NCI-H1436 (cell line): ENCODE measurements at places on chromosomes 5 and 9.

GRCh38 chr5:95907740-95908706 lies 53.6 kb downstream of the ELL2 start:
- no peak for DNase-seq

- DNase-seq: no peak
These were observed 1005.5 kb upstream of the PTPRD start for GRCh38 chr9:11618241-11618805.

DNA sequence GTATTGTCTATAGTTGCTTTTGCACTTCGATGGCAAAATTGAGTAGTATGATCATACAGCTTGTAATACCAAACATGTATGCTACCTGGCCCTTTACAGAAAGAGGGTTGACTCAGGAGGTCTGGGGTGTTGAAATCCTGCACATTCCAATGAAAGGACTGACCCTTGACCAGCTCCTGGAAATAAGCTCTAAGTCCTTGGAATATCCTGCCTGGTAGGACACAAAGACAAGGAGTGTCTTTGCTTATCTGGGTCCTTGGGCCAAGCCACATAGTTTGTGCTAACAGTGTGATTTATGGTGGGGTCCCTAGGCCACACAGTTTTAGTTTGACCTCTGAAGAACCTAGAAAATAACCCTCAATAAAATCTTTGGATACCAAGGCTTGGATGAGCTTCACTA lies 89.3 kb upstream of the FTMT start:
- no peak for DNase-seq

GRCh38 chr5:119397518-119398380 lies 41.9 kb downstream of the TNFAIP8 start:
- DNase-seq: no peak
